ENCODE measurements at places on chromosomes 5 and 9.

DNA sequence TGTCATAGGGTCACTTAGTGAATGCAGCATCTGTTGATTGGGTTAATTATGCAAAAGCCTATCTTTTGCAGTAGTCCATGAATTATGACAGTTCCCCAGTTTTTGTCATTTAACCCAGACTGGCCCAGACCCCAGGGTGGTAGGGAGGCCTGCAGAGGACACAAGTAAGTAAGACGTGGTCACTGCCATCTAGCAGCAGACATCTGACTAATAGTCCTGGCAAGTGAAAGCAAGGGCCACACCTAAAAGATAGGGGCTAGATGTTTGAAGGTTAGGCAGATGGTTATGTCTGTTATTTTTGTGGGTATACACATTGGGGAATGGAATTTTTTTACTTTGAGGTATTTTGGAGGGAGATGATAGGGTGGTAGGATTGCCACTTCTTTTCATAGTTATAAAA is 48.0 kb downstream of the RAB14 start:
- no peak for DNase-seq

DNA sequence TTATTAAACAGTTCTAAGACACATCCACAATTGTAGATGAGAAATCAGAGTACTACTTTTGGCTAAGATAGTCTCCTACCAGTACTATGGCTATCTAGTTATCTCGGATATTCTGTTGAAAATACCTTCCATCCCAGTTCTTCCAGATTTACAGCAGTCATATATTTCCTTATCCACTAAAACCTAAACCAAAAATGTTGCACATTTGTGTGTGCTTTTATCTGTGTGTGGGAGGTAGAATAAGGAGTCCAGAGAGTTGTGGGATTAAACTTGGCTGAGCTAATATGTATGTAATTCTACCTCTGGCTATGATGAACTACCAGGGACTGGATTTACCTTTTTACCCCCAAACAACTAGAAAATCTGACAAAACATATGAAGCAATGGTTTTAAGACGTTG is 17.5 kb upstream of the NDUFB6 start:
- no peak for DNase-seq

DNA sequence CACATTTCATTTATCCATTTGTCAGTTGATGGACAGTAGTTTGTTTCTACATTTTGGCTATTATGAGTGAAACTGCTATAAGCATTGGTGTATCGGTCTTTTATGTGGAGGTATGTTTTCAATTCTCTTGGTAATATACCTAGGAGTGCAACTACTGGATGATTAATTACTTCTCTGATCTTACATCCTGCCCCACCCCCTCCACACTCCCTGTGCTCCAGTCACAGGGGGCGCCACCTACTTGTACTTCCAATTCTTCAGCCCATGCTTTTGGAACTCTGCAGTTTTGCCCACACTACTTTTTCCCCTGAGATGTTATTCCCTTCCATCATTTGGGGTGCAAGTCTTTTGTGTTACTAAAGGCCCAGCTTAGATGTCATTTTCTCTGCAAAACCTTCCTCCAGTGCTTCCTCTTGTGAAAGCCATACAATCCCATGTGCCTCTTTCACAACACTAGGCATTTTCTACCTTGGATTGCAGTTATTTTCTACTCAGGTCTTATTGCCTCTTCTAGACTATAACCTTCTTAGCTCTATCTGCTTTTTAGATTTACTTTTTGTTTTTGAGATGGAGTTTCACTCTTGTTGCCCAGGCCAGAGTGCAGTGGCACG is 42.1 kb downstream of the SEC61B start:
- no peak for DNase-seq

GRCh38 chr9:24436761-24437160 is 108.9 kb downstream of the IZUMO3 start:
- DNase-seq, result no peak

DNA sequence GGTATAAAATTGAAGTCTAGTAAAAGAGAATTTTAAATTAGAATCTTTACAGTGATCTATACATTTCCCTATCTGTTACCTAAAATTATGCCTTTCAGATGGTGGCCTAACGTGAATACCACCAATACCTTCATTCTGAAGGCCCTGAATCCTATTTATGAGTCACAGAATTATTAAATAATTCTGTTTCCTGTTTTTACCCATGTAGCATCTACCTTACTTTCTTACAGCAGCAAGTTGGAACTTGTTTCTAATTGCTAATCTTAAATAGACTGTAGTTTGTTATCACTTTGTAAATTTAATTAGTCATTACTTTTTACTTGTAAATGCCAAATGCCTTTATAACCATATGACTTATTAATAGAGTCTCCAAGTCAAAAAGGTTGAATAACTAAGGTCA is 135.0 kb downstream of the PDE4D start:
- DNase-seq, result no peak

DNA sequence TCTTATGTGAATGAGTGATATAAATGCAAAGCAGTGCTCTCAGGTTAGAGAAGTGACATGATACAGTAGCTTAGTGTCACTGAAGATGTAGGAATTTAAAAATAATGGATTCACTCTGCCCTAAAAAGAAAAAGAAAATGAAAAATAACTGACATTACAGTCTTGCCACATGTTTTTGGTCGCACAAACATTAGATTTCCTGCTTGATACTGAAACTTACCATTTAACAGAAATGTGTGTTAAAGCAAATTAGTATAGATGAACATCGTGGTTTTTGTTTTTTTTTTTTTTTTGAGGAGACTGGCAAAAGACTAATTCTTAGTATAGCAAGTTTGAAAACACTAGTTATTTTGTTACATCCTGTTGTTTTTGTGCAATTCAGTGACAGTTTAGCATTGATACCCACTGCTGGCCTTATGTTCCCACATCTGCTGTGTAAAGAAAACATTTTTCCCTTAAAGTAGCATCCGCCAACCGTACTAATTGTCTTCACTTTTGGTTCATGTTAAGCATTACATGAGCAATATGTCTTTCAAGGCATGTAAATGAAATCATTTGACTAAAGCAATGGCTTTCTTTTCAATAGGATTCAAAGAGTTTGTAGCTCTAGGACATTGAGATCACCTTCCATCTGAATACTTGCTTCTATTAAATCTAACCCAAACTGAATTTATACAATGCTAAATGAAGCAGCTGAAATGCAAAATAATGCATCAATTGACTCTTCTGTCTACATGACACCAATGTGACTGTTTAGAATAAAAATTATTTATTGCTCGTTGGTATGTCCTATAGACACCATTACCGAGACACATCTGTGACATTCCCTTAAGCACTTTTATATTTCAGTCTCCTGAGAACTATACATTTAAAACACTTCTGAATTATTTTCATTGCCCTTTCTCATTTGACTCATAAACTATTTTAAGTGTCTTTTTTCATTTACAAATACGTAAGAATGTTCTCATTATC is 859.1 kb downstream of the MAT2B start:
- DNase-seq, result peak; percentile 66

- DNase-seq, result peak; percentile 24
These were observed 16.8 kb downstream of the SERINC5 start for GRCh38 chr5:80238778-80239679.

DNA sequence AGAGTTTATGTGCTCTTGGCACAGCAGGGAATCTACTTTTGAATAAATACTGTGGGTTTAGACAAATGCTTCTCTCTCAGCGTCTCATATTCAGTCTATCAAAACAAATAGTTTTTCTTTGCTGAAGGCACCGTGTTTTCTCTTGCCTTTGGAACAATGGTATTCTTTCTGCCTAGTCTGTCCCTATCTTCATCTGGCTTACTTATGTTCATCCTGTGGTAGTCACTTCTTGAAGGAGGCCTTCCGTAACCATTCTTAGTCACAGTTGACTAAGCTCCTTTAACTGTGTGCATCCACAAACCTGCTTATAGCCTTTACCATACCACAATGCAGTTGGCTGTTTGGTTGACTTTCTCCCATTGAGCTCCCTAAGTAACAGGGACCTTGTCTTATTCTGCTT is 45.9 kb downstream of the LARP1 start:
- DNase-seq, result no peak

DNA sequence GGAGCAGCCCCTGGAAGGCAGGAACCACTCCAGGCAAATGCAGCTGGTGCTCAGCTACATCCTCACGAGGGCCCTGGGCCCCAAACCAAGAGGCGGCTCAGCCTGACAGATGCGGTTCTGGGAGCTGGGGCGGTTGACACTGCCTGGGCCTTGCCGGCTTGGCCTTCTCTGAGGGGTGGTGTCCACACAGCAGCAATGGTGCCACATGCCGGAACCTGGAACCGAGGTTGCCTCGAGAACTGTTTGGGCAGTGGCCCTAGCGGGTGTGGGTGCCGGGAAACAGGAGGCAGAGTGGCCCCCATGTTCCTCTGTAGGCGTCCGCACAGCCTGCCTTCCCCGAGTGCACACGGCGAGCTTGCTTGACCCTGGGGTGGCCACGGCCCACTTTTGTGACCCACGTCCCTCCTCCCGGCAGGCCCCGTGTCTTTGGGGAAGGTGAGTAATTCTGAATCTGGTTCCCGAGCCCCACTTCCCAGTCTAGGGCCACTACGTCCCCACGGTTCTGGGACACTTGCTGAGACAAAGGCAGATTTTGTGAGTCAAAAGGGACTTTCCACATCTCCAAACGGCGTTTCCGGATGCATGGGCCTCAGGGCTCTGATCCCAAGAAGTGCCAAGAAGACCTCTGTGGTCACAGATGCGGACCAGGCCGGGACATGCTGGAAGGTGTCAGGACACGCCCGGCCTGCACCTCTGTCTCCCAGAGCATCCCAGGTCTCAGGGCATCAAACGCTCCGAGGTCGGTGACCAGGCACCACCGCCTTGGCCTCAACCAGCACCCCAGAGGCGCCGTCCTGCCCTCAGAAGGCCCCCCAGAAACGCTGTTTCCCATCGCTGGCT is 27.7 kb upstream of the SLC12A7 start:
- DNase-seq, result no peak

GRCh38 chr5:67243349-67243748 is 46.8 kb upstream of the CD180 start:
- no peak for DNase-seq

DNA sequence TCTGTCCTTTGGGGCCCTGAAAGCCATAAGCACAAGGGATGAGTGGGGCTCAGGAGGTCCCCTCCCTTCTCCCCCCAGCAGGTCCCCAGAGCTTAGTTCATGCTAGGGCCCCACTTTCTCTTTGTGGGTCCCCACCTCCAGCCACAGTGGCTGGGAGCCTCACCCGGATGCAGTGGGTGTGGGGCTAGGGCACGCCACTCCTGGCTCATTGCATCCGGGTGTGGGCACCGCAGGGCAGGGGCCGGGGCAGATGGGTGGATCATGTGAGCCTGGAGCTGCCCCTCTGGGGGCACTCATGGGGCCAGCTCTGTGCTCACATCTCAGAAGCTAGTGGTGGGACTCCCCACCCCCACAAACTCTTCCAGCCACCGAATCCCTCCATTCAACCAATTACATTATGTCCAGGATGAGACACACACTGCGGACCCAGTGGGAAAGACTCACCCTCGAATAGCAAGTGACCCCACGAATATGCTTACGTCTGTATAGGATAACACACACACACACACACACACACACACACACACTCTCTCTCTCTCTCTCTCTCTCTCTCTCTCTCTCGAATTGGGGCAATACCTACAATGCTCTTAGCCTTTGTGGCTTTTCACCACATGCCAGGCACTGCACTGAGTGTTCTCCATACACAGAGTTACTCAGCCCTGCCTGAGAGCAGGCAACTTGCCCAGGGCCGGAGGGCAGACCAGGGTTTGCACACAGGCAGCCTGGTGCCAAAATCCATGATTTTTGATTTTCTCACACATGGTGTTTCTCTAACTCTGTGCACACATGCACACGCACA is 16.8 kb upstream of the PHYKPL start:
- DNase-seq, result no peak

- no peak for DNase-seq
These were observed 157.2 kb upstream of the RETREG1 start for GRCh38 chr5:16773991-16774390.

GRCh38 chr5:53814819-53815218 is 254.4 kb downstream of the NDUFS4 start:
- no peak for DNase-seq

DNA sequence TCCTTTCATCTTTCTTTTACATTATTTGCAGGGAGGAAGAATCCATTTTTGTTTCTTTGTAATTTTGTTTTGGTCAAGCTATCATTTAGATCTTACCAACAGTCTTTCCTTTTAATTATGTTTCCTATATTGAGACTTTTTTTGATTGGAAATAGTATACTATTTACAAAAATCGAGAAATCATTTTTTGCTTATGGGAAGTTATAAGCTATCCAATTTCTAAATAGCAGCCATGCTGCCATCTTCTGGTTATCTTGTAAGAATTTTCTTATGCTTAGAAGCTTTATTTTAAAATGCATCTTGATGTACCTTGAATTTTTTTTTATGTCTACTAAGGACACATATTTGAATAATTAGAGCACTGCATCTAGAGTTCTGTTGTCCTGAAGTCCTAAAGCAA is 821.2 kb downstream of the PTPRD start:
- DNase-seq, result peak; percentile 11

GRCh38 chr5:94181895-94182294 is 436.5 kb downstream of the KIAA0825 start:
- DNase-seq, result no peak

DNA sequence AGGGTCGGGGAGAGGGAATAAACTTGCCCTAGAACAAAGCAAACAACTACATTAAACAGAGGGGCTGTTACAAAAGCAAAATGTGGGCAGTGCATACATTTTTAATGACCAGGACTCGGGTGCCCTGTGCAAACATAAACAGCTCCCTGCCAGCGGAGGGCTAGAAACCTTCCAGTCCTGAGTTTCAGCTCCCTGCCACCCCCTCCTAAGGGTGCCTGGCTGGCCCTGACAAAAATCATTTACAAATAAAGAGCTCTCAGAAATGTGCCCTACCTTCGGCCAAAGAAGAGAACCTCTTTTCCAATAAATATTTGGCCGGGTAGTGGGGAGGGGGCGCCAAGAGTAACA is 29.5 kb downstream of the FOXD1 start:
- no peak for DNase-seq

GRCh38 chr5:115194676-115195075 is 25.0 kb upstream of the TRIM36 start:
- no peak for DNase-seq

DNA sequence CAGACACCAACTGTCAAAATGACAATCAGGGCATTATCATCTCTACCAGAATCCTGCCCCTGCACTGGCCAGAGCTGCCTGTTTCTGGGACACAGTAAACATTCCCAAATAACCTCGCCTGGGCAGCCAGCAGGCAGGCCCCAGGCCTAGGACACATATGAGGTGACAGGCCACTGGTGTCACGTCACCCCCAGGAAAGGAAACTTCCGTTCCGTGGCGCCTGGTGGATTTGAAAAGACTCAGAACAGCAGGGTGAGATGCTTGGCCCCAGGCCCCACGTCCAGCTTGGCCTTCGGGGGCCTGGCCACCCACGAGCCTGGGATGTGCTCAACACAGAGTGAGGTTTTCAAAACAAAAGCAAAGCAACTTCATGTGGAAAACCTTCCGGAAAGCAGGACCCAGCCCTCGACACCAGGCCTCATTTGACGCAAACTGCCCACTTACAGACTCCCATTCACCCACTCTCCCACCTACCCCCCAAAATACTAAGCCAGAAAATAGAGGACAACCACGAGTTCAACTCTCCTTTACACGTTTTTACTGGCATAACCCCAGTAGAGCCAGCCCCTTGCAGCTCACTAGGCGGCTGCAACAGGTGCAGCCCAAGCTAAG is 1.2 kb downstream of the SEMA4D start:
- no peak for DNase-seq

Measured in NCI-H526 treated with DMSO at 0.1 percent for 48 hours (cell line).